ENCODE measurements at places on chromosomes 5 and 9. TPM values are rescaled to one million over a fixed set of nuclear protein-coding genes. Genes with fewer than 3 reads are reported as not detected.
A peak's percentile ranks its signal among the peaks of the same experiment; 100 is the strongest.

- no peak for DNase-seq
Measured at GRCh38 chr5:40630126-40630525, 49.6 kb upstream of the PTGER4 start.

GRCh38 chr5:78915170-78915569, 69.9 kb downstream of the ARSB start:
- no peak for DNase-seq

NIPAL4 gene
- total RNA-seq: not detected

GRCh38 chr9:72586388-72587130, 65.2 kb downstream of the TMC1 start:
- no peak for DNase-seq

LRRC19 gene
- total RNA-seq: not detected

DNA sequence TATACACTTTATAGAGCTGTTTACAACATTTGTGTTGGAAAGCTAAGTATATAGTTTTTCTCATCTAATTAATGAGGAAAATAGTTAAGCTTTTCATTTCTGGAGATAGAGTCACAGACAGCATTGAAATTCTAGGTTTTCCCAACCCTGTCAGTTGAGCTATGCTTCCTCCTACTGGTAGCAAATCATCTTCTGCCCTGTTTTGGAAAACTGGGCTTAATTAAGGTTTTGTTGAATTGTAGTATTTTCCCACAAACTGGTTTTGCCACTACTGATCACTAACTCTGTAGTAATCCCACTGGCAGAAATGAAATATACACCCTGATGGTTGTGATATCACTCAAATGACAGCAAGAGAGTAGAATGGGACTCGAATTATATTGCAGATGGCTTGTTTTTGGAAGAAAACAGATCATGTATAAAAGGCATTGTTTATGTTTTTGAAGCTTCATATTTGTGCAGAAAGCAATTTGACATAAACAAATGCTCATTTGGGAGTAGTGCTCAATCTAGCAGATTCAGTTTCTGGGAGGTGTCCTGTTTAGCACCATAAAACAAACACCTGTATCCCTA, 46.6 kb downstream of the CD180 start:
- DNase-seq: no peak

SCAMP1 gene
- total RNA-seq: 33.5 TPM

GRCh38 chr5:151724360-151724759, 34.1 kb downstream of the ATOX1 start:
- DNase-seq: no peak

GRCh38 chr9:134025606-134026541, 593 bp downstream of the BRD3OS start:
- peak; percentile 54 for DNase-seq

- DNase-seq: no peak
Measured at GRCh38 chr5:56080375-56081052, 85.8 kb upstream of the IL6ST start.

GRCh38 chr9:36163786-36164170, 5.4 kb upstream of the CCIN start:
- no peak for DNase-seq

PCDHA1 gene
- total RNA-seq: not detected

DNA sequence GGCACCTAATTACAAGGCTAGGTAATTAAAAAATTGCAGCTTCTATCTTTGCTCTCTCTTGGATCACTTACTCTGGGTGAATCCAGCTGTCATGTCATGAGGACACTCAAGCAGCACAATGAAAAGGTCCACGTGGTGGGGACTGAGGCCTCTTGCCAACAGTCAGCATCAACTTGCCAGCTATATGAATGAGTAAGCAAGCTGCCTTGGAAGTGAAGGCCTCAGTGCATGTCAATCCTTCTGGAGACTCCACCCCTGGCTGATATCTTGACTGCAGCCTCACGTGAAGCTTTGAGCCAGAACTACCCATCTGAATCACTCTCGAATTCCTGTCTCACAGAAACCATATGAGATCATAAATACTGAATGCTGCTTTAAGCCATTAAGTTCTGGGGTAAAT, 140.5 kb downstream of the SNX18 start:
- peak; percentile 31 for DNase-seq

DNA sequence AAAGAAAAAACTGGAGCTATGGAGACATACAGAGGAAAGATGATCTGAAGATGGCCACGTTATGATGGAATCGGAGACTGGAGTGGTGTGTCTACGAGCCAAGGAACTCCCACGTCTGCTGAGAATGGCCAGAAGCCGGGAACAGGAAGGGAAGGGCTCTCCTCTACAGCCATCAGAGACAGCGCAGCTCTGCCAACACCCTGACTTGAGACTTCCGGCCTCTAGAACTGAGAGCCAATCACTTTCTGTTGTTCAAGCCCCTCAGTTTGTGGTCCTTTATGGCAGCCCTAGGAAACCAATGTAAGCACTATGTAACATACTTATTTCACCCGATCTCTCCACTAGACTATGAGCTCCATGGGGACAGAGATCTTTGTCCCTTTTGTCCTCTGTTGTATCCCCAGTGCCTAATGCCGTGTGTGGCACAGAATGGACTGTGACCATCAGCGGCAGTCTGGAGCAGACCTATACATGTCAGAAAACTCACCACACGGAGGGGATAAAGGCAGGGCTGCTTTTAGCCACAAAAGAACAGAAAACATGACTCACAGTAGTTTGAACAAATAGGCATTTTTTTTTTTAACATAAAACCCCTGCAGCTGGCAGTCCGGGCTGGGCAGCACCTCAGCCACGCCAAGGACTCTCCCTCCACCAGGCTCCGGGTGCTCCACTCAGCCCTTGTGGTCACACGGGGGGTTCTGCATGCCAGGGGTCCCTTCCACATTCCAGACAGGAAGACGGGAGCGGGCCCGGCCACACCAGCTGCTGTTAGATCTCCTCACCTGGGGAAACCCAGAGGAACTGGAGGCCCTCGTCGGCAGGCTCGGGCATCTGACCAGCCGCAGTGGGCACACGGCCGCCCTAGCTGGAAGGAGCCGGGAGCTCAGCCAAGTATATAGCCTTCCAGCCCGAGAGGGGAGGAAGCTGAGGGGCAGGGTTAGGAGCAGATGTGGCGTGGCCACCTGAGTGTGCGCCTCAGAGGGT, 16.1 kb upstream of the MXD3 start:
- DNase-seq: no peak

DNAJC18 gene
- 13.9 TPM for total RNA-seq

- DNase-seq: no peak
Measured at GRCh38 chr5:159764283-159765134, 151.8 kb upstream of the ADRA1B start.

- DNase-seq: no peak
Measured at GRCh38 chr9:94081864-94082463, 2.3 kb upstream of the PTPDC1 start.

FRRS1L gene
- 3.0 TPM for total RNA-seq

DNA sequence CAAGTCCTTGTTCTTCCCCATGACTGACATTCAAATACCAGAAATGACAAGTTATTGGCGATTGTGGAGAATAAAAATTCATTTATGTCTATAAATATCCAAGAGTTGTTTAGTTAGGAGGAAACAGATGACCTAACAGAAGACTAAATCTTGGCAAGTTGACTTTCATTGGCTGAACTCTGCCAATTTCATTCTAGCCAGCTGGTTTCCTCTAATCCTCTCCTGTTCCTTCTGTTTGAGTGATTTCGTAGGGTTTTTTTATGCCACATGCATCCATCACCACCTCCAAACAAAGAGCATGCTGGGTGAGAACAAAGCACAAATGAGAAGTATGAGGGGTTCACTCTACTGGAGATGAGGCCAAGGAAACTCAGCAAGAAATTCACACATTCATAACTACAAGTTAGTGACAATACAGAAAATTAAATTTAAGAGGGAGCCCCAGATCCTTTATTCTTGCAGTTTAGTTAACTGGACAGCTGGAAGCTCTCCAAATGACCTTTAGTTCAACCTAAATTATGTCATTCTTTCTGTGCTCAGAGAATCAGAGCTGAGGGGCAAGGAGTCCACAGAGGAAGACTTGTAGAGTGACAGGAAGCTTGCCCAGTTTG, 932.0 kb downstream of the TLE4 start:
- peak; percentile 10 for DNase-seq

GRCh38 chr9:83449166-83449565, 89.0 kb downstream of the FRMD3 start:
- no peak for DNase-seq

DNA sequence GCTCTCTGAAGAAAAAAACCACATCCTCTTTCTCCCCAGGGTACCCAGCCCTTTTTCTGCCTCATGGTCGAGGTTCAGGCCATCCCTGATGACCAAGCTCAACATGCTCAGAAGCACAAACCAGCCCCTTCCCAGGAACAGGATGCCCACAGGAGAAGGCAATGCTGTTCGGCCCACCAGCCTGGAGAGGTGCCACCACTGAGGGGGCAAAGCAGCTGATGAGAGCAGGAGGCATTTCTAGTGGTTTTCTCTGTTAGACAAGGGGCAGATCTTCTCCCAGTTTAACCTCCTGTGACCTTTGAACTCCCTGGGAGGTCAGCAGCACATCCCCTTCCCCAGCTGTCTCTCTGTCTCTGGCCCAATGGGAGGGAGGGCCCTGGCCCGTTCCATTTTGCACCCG, 73.0 kb downstream of the PAX5 start:
- DNase-seq: no peak

CDH6 gene
- 4.5 TPM for total RNA-seq

DNA sequence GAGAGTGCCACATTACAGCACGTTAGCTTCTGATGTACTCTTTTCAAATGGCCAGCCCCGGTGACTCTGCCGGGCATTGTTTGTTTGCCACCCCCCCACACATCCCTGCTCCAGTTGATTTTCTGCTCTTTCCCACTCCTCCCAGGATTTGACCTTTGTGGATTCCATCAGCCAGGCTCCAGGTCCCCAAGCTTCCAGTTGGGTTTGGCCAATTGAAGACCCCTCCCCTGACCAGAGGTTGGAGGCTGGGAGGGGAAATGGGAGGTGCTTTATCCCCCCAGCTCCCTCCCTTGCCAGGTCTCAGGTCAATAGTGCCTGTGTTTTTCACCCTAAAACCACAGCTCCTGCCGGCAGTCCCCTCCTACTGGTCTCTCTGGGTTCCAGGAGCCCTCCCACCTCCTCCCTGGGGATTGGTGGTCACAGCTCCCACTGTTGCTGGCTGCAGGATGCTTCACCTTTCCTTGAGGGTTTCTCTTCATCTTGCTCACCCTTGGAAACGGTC, 34.9 kb downstream of the IRF1 start:
- DNase-seq: no peak

GRCh38 chr9:105647595-105648349, 14.5 kb upstream of the TAL2 start:
- DNase-seq: no peak

- no peak for DNase-seq
Measured at GRCh38 chr5:139387611-139388197, 2.0 kb downstream of the MZB1 start.

DNA sequence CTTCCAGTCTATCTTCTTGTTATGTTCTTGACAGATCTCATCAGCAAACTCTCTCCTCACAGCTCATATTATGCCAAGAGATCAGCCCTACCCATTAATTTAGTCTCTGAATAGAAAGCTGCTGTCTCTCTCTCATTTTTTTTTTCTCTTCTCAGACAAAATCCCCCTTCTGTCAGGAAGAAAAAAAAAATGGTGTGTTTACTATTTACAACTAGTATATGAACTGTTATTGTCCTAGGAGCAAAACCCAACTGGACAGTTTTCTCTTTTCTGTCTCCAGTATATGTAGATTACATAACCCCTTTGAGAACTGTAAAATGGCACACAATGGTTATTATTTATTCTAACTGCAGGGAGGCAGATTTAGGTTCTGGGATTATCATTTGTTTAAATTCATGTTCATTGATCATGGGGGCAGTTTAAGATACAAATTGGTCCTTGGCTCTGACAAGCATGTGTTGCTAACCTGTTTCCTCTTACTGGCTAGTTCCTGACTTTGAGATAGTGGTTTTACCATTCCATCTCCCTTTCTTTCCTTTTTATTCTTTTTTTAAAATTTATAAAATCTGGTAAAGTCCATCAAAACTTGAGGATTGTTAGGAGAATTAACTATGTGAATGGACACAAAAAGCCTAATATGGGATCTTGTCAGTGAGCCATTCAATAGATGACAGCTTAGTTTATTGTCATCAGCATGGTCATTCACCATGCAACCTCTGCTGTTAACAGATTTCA, 210.0 kb upstream of the PAPPA start:
- no peak for DNase-seq

DNA sequence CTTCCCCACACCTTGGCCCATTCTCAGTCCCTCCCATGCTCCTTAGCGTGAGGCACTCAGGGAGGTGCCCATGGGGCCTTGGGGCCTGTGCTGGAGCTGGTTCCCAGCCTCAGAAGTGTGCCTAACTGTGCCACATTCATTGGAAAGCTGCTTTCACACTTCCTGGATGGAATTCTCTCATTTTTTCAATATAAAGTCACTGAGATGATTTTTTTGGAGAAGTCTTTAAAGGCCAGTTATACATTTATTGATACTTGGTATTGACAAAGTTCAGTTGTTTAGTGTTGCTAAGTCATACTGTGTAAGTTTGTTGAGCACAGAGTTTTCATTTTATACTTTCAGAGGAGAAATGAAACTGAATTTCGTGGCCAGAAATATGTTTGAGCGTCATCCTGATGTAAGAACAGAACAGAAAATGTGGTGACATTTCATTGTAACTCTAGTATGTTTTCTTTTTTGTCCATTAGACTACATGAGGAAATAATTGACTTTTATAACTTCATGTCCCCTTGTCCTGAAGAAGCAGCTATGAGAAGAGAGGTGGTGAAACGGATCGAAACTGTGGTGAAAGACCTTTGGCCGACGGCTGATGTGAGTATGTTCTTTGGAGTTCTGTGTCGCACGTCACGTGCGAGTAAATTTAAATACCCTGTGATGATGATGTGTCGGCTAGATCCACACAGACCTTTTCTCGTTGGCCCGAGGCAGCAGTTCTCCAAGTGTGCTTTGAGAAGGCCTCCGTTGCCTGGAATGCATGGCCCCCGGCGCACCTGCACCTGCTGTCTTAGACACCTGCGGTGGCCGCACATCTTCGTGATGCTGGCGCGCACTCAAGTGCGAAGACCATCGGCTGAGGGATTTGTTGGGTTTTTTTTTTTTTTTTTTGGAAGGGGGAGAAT, 24.1 kb downstream of the TENT4A start:
- DNase-seq: no peak

- no peak for DNase-seq
Measured at GRCh38 chr5:143222287-143223231, 180.9 kb downstream of the NR3C1 start.

DNA sequence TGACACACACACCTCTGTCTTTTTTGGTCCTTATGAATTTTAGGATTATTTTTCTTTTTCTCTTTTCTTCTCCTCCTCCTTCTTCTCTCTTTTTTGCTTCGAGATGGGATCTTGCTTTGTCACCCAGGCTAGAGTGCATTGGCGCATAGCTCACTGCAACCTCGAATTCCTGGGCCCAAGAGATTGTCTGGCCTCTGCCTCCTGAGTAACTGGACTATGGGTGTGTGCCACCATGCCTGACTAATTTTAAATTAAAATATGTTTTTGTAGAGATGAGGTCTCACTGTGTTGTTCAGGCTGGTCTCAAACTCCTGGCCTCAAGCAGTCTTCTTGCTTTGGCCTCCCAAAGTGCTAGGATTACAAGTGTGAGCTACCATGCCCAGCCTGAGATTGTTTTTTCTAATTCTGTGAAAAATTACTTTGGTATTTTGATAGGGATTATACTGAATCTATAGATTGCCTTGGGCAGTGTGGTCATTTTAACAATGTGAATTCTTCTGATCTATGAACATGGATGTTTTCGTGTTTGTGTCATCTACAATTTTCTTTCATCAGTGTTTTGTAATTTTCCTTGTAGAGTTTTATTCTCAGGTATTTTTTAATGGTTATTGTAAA, 7.7 kb downstream of the AHRR start:
- no peak for DNase-seq

All from heart right ventricle (tissue), 16 donors.